Activated CD8-positive, alpha-beta memory T cell treated with anti-CD3 and anti-CD28 coated beads for 1 hour (primary cell): ENCODE measurements at places on chromosomes 2 and 18.

GRCh38 chr2:42752314-42752713 is 11.6 kb downstream of the OXER1 start:
- no peak for DNase-seq

DNA sequence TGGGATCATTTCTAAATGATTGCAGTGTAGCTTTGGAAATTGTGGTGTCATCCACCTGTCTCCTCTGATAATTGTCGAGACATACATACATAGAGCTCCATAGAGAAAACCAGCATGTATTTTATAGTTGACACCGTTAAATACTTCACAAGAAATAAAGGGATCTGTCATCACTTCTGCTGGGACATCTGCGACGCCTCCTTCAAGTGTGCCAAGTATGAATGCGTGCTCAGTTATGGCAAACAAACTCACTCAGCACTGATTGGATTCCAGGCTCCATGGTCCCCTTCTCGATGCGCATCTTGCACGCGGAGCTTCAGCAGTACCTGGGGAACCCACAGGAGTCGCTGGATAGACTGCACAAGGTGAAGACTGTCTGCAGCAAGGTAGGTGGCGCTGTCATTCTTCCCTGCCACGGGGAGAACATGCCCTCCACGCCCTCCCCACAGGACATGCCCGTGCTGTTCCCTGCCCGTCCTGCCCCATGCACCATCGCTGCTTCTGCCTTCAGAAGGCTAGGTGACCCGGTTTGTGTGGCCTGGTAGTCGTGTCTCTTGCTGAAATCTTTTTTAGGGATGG is 64.1 kb downstream of the TRAPPC12 start:
- no peak for DNase-seq

DNA sequence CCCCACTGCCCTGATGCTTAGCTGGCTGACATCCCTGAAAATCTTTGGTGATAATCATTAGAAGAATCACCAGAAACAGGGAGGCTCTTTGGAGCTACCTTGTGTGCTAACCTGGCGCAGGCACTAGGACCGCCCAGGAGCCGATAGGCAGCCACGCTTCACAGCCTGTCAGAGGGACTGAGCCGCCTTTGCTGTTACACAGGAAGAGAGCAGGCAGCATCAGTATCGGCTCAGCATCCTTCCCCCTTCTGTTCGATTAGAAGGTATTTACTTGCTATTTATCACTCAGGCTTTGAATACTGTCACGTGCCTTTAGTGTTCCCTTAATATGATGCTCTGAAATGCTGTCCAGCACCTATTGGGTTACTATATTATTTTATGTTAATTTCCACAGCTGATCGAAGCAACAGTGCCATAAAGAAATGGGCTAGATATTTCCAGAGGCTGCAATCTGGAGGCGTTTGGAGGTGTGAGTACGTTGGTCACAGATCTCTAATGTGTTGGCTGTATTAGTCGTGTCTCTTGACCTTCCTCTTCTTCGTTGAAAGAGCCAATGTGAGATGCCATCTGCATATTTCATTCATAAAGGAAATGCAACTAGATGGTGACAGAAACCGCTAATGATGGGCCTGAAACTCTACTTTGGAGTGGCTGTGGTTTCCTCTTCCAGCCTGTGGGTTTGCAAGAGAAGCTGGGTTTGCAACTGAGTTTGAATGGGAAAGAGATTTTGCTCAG is 110.4 kb upstream of the RAB27B start:
- no peak for DNase-seq

DNA sequence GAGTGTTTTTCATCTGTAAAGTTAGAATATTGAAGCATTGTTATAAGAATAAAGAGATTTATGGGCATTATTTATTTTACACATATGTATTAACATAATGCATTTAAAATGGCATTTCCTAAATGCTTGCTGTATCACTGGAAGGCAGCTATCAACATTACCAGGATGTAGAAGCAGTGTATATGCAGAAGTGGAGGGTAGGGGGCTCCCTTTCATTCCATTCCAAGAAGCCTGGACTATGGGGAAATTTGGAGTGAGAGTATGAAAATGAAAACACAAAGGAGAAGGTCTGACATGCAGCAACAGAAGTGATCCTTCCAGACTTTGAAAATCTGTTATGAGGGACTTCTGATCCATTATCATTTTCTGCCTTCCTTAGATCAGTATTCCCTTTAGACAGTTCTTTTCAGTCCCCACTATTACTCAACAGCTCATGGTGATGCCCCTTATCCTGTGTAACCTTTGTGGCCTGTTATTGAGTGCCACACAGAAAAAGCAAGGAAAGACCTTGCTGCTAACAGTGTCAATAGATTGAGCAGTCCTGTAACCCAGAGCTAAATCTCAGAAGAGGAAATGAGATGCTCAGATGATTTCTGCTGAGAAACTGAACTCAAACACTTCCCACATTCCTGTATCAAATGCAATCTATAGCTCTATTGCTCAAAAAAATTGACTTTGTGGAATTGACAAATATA is 216.6 kb downstream of the HNMT start:
- no peak for DNase-seq

GRCh38 chr2:41950666-41950960 is 97.2 kb upstream of the PKDCC start:
- DNase-seq, result no peak
